ENCODE measurements at places on chromosomes 1 and 21. TPM values are rescaled to one million over a fixed set of nuclear protein-coding genes. Genes with fewer than 3 reads are reported as not detected.

The CLSTN1 gene
- 104 TPM for total RNA-seq

GRCh38 chr1:198024782-198025181, 107.6 kb downstream of the LHX9 start:
- DNase-seq: no peak

DNA sequence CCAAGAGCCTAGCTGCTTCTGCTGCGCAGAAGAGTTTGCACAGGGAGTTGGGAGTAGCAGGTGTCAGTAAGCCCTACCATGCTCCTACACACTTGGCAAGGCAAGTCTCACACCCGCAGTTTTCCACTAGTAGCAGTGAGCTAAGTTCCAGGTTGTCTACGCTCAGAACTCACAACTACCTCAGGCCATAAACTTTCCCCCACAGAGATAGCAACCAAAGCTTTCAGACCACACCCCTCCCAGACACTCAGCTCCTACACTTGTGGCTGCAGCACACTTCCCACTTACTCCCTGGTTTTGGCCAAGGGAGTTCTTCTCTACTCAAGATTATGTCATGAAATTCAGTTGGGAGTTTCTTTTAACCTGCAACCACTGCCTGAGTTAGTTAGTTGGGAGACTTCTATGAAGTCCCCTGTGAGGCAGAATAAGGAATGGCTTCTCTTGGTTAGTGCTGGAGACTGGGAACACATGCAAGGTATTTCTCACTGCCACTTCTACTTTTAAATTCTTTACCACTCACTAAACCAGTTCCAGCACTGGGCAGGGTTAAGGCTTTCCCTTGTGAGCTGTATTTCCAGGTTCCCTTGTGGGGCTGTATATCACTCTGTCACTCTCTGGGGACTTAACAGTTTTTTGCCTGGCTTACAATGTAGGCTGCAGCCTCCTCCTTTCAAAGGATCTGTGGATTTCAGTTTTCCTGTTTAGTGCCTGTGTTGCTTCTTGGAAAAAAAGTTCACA, 18.3 kb upstream of the MAB21L3 start:
- no peak for DNase-seq

The RNU1-4 gene
- total RNA-seq: 3,430 TPM

The FOXE3 gene
- total RNA-seq: not detected

GRCh38 chr1:202835548-202836072, 24.9 kb downstream of the PCAT6 start:
- DNase-seq: peak; percentile 54

The CFAP74 gene
- not detected for total RNA-seq

The UMODL1 gene
- total RNA-seq: 0.30 TPM

GRCh38 chr1:245108909-245109308, 45.9 kb upstream of the KIF26B start:
- no peak for DNase-seq

- DNase-seq: no peak
Measured at GRCh38 chr1:72394457-72394856, 112.1 kb upstream of the NEGR1 start.

DNA sequence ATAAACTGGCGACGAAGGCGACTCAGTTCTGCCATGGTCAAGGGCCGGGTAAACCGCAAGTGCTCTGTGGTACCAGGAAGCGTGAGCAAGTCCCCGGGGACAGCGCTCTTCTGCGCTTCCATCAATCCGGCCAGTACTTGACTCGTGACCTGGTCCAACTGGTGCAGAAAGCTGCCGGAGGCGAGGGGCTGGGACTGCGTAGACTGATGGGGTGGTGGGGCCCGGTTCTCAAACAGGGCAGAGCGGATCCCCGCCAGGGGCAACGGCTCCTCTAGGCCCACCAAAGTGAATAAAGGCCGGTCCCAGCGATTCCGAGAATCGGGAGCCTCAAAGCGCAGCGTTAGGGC, 852 bp downstream of the KTI12 start:
- no peak for DNase-seq

DNA sequence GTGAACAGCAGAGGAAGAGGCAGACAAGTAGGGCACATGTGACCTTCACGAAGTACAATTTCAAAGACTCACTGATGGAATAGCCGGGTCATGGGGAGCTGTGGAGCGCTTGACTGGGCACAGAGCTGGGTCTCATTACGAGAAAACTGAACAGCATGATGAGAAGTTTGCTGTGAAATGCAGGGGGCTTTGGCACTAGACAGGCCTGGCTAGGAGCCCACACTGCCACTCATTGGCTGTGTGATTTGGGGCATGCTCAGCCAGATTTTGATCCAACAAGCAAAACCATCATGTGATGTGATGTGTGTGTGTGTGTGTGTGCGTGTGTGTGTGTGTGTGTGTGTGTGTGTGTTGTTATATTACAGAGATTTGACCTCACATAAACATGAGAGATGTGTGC, 4.9 kb upstream of the IFNGR2 start:
- DNase-seq: no peak

- no peak for DNase-seq
Measured at GRCh38 chr1:43801203-43801602, 93.9 kb downstream of the ST3GAL3 start.

- DNase-seq: no peak
Measured at GRCh38 chr1:151475175-151475574, 15.9 kb upstream of the POGZ start.

DNA sequence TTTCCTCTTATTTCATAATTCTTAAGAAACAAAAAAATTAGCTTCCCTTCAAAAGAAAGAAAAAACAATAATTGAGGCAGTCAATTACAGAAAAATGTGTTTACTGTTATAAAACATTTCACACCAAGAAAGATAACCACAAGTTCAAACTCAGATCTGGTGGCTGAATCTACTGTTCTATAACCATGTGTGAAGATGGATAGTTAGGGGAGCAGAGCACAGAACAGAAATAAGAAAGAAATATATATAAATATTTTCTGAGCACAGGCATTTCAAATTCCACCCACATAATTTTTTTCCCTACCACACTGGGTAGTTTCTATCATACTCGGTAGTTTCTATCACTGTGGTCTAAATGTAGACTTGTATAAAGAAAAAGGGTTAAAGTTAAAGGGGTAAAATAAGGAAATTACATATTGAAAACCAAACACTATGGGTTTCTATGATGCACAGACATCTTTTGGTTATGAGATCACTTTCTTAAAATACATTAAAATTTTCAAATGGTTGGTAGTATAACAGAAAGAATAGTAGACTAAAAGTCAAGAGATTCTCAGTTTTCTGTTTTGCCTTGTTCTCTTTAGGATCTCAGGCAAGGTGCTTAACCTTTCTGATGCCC, 10.8 kb downstream of the LYST start:
- no peak for DNase-seq

DNA sequence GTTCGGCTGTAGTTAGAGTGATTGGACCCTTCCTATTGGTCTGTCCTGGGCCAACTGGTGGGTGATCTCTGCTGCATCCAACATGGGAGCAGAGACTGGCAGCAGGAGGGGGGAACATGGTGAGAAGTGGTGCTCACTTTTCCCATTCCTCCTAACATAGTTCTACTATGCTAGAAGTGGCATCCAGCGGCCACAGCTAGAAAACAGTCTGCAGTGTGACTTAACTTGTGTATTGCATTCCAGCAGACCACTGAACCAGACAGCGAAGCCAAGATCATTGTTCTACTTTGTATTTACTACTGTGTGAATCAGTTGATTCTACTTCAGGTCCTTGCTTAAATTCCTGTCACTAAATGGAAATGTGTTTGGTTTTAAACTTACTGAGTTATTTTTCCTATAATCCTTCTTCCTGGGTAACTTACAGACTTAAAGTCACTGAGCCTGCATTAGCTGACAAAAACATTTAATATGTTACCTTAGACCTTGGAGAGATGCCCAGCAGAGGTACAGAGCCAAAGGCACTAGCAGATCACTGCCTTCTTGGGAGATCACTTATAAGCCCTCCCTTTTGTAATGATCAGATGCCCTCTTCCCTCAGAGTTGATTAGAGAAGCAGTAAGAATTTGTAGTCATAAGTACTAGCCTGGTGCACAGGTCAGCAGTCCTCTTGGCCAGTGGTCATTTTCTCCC, 8.2 kb downstream of the FABP3 start:
- no peak for DNase-seq

The BTBD19 gene
- 5.2 TPM for total RNA-seq

GRCh38 chr1:199778324-199778955, 249.1 kb upstream of the NR5A2 start:
- DNase-seq: no peak

DNA sequence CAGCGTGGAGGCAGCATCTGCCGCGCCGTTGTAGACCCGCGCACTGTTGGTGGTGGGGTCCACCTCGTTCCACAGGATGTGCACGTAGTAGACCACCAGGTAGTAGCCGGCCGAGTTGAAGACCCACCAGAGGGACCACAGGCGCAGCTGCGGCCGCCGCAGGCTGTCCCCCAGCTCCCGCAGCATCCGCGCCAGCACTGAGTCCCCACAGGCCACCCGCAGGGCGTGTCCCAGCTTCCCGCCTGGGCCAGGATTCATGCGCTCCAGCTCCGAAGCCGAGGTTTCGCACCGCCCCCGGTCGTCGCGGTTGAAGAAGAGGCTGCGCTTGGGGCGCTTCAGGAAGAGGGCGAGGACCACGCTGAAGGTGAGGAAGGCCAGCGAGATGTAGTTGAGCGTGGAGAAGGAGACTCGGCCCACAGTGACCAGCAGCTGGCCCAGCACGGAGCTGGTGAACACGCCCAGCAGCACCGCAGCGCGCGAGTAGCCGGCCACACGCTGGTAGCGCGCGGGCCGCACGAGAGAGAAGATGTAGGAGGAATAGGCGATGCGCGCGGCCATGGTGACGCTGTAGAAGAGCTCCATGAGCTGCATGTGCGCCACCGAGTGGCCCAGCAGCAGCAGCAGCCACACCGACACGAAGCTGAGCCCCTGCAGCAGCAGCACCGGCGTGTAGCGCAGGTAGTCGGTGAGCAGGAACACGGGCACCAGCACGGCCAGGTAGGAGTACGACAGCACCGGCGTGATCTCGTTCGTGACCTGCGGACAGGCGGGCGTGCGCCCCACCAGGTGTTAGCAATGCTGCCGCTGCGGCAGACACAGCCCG, 10.6 kb downstream of the SLC19A1 start:
- DNase-seq: peak; percentile 28

DNA sequence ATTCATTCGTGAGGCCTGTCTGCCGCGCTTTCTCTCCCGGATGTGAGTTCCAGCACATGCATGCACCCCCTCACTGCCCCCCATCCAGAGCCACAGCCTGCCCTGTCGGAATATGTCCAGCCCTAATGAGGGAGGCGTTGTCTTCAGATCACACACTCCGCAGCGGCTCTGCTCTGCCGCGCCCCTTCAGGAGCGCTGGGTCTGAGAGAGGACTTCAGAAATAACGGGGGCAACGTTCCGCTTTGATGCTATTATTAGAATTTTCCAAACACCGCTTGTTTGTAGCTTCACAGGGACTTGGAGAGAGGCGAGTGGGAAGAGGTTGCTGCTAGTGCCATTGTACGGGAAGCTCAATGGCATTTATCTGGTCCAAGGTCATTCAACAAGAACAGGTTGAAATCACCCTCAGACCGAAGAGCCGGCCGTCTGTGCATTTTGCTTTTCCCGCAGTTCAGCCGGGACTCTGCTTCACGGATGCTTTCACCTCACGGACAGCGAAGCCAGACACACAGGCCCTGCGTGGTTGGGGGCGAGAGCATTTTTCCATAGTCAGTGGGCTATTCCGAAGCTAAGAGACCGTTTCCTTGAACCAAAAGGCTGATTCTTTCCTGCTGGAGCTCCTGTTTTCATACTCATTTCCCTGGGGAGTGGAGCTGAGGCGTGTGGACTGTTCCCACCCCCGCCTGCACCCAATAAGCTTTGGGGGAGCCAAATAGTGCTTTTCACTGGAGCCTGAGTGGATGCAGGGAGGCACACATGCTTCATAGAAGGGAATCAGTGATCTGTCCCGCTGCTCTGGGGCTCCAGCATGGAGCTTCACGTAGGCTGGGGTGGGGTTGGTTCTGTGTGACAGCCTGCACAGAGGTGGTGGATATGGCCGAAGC, 69.7 kb downstream of the GALNT2 start:
- no peak for DNase-seq

DNA sequence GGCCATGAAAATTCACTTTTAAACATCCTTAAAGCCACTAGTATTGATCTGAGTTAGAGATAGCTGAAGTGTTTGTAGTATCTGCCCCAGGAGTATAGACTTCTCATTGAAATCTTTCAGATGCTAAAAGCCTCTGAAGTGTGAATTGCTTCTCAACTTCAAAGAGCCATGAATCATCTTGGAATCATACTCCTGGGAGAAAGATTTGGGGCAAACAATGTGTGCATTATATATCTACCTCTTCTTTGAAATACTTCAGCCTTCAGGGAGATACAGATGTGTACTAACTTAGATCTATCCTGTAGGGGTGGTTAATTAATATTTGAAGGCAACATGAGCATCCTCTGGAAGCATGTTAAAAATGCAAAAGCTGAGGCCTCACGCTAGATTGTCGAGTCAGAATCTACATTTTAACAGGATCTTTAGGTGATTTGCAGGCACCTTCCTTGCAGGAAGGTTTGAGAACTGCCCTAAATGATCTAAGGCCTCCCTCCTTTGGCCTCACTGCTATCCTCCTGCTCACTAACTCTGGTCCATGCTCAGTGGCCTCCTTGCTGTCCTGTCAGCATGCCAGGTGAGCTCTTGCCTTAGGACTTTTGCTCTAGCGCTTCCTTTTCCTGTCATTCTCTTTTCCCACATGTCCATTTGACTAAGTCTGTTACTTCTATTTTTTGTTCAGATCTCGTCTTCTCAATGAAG, 6.0 kb upstream of the SCYL3 start:
- DNase-seq: no peak

DNA sequence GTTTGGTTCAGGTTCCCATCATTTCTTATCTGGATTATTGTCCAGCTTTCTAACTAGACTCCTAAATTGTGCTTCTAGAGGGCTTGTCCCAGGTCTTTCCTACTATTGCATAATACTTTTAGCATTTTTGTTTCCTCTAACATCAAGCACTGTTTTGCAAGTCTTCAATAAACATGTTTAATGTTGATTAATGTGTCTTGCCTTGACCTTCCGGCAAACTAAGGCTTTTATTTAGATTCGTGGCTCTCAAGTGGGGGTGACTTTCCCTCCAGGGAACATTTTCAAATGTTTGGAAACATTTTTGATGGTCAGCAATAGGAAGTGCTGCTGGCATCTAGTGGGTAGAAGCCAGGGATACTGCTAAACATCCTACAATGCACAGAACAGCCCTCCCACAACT, 90.7 kb downstream of the RPE65 start:
- no peak for DNase-seq

The RNU1-2 gene
- 3,257 TPM for total RNA-seq

DNA sequence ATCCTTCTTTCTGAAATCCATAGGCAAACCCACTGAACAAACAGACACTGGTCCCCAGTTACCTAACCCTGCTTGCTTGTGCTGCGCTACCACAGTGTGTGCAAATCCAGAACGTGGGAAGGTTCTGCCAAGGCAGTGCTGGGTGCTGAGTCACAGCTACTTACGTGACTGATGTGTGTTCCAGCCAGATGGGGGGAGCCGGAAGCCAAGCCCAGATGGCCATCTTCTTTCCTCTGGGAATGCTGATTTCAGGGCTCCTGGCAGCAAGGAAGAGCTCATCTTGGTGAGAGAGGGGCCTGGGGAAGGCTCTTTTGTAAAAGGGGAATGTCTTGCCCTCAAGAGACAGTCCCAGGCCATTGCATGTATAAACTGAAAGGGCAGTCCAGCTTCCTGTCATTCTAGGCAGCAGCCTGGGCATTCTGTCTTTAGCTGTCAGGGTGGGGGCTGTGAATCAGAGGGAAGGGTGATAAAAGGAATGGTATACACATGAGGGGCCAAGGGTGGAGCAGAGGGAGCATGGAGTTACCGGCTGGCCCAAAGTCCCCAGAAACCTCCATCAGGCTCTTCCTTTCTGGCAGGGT, 54.1 kb downstream of the CD46 start:
- DNase-seq: no peak
